ENCODE measurements at places on chromosomes 7 and 10.

- no peak for DNase-seq
Observed at GRCh38 chr7:13169356-13169755, 481.9 kb downstream of the ARL4A start.

DNA sequence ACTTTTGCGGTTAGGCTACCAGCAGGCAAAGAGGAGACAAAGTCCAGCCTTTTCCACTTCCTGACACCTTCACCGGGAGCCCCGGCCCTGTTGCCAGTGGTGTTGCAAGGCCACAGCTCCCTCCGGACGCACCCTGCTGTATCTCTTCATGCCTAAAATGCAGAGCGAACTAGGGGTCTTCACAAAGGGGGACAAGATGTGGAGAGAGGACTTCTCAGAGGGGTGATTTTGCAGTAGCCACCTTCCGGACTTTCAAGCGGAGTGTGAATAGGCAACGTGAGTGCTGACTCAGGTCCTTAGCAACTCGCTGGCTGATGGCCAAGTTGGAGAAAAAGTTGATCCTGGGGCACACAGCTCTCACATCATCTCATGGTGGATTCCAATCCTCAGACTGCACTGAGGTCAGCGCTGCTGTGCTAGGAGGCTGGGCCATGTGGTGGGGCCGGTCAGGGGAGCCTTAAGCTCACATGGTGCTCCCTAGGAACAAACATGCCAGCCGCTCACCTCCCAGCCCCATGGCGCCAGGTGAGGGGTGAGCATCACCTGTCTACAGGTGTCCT is 166.3 kb downstream of the LCOR start:
- no peak for DNase-seq

GRCh38 chr10:21146436-21146789 is 249.3 kb upstream of the NEBL start:
- no peak for DNase-seq

GRCh38 chr7:51019191-51019844 is 236.6 kb upstream of the GRB10 start:
- DNase-seq: no peak

Measured in CD4-positive, alpha-beta T cell treated with Interleukin-10 for 1 hour (primary cell).